ENCODE measurements at places on chromosomes 3 and 15. TPM values are rescaled to one million over a fixed set of nuclear protein-coding genes. Genes with fewer than 3 reads are reported as not detected.
A peak's percentile ranks its signal among the peaks of the same experiment; 100 is the strongest.

DNA sequence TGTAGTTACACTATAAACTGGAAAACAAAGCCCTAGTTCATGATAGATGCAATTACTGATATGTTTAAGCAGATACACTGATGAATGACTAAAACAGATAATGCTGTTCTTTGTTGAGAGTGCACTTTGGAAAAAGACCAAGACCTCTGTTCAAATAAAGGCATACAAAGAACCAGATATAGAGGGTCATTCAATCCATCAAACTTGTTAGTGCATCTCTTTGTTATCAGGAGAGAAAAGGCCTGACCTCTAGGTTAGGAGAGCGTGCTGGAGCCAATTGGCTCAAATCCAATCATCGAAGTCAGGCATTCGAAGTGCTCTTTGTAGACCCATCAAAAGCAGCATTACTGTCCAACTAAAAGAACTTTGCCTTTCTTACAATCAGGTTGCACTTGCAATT, 124.2 kb downstream of the TFG start:
- H3K36me3 ChIP-seq, result no peaks in the 10 kb centered on the region
- no peaks in the 10 kb centered on the region for H3K4me1 ChIP-seq
- no peak for DNase-seq
- no peak overlapping the region for H3K4me3 ChIP-seq
- H3K27ac ChIP-seq, result no peak overlapping the region
- no peaks in the 10 kb centered on the region for H3K27me3 ChIP-seq

DNA sequence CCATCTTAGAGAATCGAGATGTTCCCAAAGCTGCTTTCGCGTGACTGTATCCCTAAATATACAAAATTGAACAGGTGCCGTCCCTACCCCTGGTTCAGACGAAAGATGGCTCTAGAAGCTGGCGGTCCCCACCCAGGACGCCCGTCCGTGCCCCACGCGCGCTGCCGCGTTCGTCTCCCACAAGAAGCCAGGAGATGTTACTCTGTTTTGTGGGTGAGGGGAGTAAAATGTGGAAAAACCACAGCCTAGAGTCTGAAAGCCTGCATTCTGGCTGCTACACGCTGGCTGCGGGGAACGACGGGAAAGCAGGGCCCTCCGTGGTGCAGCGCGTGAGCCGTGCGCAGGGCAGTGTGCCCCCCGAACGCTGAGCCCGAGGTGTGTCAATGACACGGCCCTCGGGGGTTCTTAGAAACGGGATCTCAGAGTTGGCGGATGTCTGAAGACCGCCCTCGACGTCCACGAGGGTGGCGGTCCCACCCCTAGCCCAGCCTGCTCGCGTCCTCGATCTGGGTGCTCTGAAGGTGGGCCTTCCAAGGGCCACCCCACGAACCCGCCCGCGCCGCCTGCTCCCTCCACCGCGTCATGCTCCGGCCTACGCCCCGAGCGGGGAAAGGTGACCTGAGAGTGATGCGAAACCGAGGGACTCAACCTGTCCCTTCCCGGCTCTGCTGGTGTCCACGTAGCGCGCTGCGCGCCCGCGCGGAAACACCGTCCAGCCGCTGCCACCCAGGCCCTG, 95.6 kb downstream of the OCA2 start:
- no peak overlapping the region for H3K27ac ChIP-seq
- DNase-seq, result no peak
- no peaks in the 10 kb centered on the region for H3K27me3 ChIP-seq
- no peaks in the 10 kb centered on the region for H3K4me1 ChIP-seq
- no peaks in the 10 kb centered on the region for H3K36me3 ChIP-seq

- no peak overlapping the region for H3K4me3 ChIP-seq
- H3K27ac ChIP-seq, result no peak overlapping the region
- H3K36me3 ChIP-seq, result no peaks in the 10 kb centered on the region
- DNase-seq, result no peak
- no peaks in the 10 kb centered on the region for H3K27me3 ChIP-seq
These were observed 57.7 kb upstream of the CTSH start for GRCh38 chr15:79002581-79002980.

GRCh38 chr3:64019271-64019670, 4.0 kb downstream of the PSMD6 start:
- H3K27me3 ChIP-seq, result no peaks in the 10 kb centered on the region
- no peak overlapping the region for H3K4me3 ChIP-seq
- H3K27ac ChIP-seq, result no peak overlapping the region
- peaks cover 87% of the 10 kb centered on the region for H3K36me3 ChIP-seq
- peaks cover 7% of the 10 kb centered on the region for H3K4me1 ChIP-seq

- H3K4me3 ChIP-seq, result no peak overlapping the region
- peaks cover 20% of the 10 kb centered on the region for H3K4me1 ChIP-seq
- DNase-seq, result no peak
- no peaks in the 10 kb centered on the region for H3K36me3 ChIP-seq
- no peaks in the 10 kb centered on the region for H3K27me3 ChIP-seq
These were observed 53.1 kb downstream of the CLDN1 start for GRCh38 chr3:190269101-190269500.

DNA sequence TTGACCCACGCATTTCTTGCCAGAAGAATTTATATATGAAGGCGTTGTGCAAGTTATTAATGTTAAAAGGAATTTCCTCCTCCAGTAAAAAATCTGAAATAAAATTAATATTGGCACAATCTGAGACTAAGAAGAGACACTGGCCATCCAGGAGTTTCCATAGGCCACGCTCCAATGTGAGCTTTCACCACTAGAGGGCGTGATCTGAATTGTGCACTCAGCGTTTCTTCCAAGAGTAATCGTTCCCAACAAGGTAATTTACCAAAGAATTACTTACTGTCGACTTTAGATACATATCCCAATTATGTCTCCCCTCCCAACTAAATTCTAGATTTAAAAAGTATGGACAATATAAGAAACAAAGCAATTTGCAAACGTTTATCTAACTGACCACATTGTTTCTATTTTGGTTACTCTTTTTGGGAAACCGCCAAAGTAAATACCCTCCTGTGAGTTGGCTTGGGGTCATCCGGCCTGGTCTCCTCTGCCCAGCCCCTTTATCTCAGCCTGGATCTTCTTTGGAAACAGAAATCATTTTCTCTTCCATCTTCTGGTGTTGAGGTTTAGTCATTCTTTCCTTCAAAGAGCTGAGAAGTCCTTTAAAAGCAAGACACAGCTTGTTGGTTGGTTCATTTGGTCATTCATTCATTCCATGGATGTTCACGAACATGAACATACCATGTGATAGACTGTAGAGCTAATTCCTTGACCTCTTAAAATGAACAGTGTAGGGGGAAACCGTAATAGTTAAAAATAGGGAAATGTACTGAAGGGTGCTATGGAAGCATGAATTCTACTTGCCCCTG, 26.2 kb downstream of the POLR2M start:
- no peak overlapping the region for H3K27ac ChIP-seq
- no peaks in the 10 kb centered on the region for H3K27me3 ChIP-seq
- H3K4me3 ChIP-seq, result no peak overlapping the region
- H3K4me1 ChIP-seq, result no peaks in the 10 kb centered on the region

DNA sequence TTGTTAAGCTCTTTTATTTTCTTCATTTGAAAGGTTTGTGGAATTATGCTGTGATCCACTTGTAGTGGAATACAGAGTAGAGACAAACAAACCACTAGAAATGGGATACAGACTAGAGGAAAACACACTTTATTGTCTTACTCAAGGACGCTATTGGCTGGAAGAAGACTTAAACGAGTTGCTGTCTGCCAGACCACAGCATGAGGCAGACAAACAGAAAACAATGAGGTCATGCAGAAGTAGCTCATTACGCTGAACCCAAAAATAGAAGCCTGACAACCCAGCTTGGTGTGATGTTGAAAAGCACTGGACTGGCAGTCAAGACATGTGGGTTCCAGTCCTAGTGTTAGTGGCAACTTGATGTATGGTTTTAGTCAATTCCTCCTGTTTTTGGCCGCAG, 62.4 kb upstream of the P3H2 start:
- H3K27ac ChIP-seq, result peak overlapping the region; percentile 98
- H3K4me1 ChIP-seq, result peaks cover 74% of the 10 kb centered on the region
- DNase-seq, result peak; percentile 91

- H3K4me1 ChIP-seq, result no peaks in the 10 kb centered on the region
- H3K27me3 ChIP-seq, result no peaks in the 10 kb centered on the region
These were observed 45.4 kb downstream of the TM4SF4 start for GRCh38 chr3:149519912-149520311.

The P2RY14 gene
- total RNA-seq, result not detected

The ST3GAL6 gene
- total RNA-seq, result not detected

The TIMMDC1 gene
- total RNA-seq, result 99.5 TPM

The CLDN16 gene
- total RNA-seq, result 0.08 TPM

The RBM5 gene
- 84.6 TPM for total RNA-seq

The CHRNA7 gene
- total RNA-seq, result 0.09 TPM

The ARL14 gene
- total RNA-seq, result not detected

Data from SJSA1 (cell line).